GM23248 (cell line): ENCODE measurements at places on chromosomes 5 and 9.

DNA sequence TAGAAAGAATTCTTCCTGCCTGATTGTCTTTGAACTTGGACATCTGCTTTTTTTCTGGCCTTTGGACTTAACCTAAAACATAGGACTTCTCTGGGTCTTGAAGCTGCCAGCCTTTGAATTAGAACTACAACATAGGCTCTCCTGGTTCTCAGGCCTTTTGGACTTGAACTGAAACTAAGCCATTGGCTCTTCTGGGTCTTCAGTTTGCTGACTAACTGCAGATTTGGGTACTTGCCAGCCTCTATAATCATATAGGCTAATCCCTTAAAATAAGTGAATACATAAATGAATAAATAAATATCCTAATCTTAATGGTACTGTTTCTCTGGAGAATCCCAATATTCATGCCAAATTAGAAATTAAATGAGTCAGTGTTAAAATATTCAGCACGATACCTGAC lies 473.4 kb upstream of the PAPPA start:
- DNase-seq, result peak; percentile 33

GRCh38 chr5:102596951-102597350 lies 98.2 kb upstream of the SLCO6A1 start:
- peak; percentile 6 for DNase-seq

DNA sequence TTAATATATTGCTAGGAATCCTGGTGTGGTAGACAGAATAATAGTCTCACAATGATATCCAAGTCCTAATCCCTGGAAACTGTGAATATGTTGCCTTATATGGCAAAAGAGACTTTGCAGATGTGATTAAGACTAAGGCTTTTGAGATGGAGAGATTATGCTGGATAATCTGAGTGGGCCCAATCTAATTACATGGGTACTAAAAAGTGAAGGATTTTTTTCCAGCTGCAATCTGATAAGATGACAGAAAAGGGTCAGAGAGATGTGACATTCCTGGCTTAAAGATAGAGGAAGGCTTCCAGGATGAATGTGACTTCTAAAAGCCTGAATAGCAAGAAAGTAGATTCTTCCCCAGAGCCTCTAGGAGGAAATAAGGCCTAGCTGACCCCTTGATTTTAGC lies 80.7 kb upstream of the MPDZ start:
- no peak for DNase-seq

GRCh38 chr9:95028853-95029219 lies 288.7 kb downstream of the FANCC start:
- no peak for DNase-seq

DNA sequence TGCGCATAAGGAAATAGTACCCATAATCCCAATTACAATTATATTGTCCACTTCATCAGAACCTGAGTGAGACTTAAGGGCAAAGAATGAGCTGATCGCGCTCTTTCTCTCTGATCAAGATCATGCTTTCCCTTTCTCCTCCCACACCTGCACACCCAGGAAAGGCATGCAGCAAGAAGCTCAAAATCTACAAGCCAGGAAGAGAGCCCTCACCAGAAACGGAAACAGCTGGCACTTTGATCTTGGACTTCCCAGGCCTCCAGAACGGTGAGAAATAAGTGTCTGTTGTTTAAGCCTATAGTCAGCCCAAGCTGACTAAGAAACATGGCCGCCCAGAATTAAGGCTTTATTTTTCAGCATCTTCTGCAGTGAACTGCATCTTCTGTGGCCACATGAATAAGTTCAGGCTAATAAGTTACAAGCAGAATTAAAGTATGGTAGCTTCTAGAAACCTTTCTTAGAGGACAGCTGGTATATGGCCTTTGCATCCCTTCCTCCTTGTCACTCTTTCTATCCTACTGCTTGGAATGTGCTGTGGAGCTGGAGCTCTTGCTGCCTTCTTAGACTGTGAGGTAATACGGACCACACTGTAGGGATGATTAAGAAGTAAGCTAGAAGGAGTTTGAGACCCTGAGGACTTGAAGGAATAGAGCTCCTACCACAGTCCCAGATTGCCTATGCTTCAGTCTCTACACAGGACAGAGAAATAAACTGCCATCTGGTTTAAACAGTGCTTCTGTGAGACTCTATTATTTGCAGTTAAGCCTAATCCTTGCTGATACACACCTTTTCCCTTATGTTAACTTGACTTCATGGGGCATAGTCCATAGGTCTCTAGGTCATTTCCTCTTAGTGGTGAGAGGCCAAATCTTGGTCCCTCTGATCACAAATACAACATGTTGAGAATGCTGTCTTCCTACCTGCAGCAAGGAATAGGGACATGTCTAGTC lies 17.2 kb downstream of the OR2S2 start:
- peak; percentile 28 for DNase-seq

GRCh38 chr9:37966412-37967013 lies 62.6 kb upstream of the SLC25A51 start:
- DNase-seq, result no peak

DNA sequence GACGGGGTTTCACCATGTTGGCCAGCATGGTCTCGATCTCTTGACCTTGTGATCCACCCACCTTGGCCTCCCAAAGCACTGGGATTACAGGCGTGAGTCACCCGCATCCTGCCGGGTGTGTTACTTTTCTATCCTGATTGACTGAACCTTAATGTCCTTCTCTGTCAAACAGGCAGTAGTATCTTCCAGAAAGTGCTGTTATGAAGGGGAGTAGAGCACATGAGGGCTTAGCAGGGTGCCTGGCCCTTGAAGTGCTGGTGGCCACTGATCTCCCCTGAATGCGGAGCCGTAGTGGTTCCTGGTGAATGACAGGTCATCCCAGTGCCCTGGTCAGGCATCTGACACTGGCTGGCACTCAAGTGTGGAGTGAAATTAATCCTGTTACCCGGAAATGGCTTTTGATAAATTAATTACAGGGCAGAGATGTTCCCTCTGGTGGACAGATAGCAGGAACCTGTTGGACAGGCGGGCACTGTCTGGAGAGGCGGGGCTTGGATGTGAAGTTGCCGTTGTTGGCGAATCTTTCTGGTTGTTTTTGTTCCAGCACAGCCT lies 28.4 kb downstream of the PRRC2B start:
- peak; percentile 26 for DNase-seq

DNA sequence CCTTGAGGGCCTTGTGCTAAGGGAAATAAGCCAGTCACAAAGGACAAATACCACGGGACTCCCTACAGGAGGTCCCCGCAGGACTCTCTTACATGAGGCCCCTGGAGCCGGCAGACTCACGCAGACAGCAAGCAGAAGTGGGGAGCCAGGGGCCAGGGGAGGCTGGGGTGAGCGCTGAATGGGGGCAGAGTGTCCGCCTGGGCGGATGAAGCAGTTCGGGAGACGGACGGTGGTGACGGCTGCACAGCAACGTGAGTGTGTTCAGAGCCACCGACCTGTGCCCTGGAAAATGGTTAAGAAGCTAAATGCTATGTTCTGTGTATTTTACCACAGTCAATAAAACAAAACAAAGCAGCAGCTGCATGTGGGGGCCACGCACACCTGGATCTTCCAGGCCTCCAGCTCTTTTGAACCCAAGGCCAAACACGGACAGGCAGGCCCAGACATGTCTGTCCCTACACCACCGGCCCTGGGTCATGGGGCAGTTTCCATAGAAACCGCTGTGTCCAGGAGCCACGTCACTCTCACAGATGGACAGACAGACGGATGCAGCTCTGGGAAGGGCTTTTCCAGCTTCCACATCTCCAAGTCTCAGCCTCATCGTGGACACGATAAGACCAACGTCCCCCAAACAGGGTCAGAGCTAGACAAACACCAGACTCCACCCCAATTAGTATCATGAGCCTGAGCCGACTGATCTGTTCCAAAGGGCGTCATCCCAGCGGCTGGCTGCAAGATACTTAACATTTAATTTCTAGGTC lies 103.9 kb downstream of the VAV2 start:
- no peak for DNase-seq

- DNase-seq, result no peak
Observed at GRCh38 chr9:19408316-19408692, 505 bp upstream of the ACER2 start.

DNA sequence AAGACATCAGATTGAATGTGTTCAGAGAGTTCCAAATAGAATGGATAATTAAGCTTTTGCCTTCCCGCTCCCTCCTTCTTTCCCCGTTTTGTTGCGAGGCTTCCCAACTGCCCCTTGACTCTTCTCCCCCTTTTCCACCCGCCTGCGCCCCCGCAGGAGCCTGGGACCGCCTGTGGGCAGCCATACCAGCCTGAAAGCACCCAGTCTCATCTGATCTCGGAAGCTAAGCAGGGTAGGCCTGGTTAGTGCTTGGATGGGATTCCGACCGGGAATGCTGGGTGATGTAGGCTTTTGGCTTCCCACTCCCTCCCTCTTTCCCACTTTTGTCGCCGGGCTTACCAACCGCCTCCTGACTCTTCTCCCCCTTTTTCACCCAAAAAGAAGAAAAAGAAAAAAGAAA lies 6.8 kb upstream of the HSD17B4 start:
- DNase-seq, result no peak

DNA sequence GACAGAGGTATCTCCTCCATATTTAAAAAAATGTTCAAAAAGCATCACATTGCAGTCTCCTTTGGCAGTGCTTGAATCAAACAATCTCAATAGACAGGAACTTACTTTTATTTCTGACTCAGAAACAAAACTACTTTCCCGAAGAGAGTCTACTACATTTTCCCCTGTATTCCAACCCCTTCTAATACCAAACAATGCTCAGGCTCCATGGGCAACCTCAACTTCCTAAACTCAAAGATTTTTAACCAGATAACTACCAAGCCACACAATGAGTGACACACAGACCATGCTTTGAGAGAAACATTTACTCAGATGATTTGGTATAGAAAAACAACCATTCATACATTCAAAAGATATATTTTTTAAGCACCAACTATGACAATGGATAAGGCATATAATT lies 70.5 kb downstream of the APBA1 start:
- DNase-seq, result no peak

DNA sequence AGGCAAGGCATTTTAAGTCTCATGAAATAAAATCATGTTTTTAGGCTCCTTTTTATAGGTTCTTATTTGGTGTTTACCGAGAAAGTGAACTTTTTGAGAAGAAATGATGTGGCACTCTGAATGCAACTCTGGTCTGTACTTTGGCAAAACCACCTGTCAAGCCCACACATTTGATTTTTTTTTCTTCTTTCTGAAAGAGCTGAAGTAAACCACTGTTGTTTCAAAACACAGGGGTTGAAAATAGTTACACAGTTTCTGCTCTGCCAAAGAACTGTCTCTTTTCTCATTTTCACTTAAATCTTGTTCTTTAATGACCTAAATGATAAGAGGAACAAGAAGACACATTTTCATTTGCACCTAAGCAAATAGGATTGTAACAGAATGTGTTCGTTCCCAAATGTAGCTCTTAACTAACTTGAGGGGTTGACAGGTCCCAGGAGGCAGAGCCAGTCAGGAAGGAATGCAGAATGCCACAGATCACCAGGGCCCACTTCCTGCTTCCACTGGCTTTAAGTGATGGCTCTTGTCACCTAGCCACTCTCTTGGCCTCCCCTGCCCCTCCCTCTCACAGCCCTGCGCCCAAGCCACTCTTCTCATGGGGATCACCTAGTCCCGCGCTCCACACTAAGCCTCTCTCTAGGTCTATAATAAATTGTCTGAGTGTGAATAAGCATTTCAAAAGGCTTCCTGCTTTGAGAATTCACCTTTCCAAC lies 47.3 kb downstream of the MED27 start:
- no peak for DNase-seq

- DNase-seq, result no peak
Observed at GRCh38 chr5:71877511-71877910, 158.4 kb downstream of the CARTPT start.

DNA sequence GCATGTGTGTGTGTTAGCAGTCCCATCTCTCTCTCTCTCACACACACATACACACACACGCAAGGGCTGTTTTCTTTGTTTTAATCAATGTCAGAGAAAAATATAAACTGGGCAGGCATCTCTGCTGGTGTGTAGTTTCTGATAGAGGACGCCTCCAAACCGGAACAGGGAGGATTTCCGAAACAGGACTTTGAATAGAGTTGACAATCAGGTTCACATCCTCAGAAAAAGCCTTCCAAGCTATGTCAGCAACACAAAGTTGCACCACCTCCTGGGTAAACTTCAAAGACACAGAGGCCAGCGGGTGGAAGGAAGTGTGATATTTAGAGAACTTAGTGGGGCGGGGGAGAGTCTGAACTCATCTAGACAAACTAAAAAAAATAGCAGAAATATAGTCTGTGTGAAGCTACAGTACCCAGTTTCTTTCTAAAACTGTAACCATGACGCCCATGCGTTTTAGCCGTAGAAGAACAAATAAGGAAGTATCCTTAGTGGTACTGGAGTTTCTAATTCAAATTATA lies 1.2 kb downstream of the ST8SIA4 start:
- DNase-seq, result peak; percentile 3

- no peak for DNase-seq
Observed at GRCh38 chr5:28927559-28928326, 1889.4 kb upstream of the CDH9 start.

- no peak for DNase-seq
Observed at GRCh38 chr5:17893026-17893635, 258.9 kb downstream of the TAF11L14 start.
